ENCODE measurements at places on chromosomes 3 and 15.

GRCh38 chr3:102471001-102471400, 36.2 kb downstream of the ZPLD1 start:
- DNase-seq = peak; percentile 3

DNA sequence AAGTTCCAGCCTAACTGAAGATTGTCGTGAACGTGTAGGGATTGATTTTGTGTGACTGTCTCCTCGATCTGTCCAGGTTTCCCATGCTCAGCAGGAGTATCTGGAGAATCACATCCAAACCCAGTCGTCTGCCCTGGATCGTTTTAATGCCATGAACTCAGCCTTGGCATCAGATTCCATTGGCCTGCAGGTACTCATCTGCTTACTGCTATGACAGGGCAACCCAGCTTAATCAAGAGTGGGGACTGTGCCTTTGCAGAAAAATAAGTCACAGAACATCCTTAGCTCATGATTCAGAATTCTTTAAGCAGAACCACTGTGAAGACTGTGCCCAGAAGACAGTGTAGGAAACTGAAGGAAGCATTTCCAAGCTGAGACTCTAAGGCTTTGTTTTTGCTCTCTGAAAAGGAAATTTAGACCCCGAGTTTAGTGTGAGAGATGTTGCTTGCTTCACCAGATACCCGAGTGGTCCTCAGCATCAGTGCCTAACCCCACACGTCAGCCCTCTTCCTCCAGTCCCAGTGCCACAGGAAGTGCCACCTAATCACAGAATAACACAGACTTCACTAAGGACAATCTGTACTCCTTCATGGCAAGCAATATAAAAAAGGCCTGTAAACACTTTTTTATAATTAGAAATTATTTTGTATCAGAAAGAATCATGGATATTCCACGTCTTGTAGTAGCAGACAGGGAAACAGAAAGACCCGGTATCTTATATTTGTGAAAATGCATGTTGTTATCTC, 34.2 kb downstream of the MYZAP start:
- DNase-seq = no peak

GRCh38 chr3:108125550-108126071, 34.8 kb upstream of the CD47 start:
- no peak for DNase-seq

DNA sequence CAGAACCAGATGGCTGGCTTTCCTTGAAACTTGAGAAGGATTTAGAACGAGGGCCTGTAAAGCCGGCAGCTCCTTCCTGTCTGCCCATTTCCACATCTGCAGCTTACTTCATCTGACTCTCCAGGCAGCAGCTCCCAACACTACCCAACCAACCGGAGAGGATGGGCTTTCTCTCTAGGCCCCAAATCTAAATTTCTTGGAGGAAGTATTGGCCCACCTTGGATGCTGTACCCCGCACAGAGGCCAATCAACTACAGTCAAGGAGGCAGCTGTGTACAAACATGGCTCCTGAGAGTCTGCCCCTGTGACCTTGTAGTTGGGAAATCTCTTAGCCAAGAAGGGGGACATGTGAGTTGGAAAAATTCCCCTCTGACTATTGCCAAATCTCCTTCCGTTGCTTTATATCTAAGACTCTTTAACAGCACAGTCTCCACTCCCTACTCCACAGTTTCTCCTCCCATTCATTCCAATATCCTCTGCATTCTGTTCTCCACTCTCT, 8.0 kb upstream of the ACAP2 start:
- no peak for DNase-seq

DNA sequence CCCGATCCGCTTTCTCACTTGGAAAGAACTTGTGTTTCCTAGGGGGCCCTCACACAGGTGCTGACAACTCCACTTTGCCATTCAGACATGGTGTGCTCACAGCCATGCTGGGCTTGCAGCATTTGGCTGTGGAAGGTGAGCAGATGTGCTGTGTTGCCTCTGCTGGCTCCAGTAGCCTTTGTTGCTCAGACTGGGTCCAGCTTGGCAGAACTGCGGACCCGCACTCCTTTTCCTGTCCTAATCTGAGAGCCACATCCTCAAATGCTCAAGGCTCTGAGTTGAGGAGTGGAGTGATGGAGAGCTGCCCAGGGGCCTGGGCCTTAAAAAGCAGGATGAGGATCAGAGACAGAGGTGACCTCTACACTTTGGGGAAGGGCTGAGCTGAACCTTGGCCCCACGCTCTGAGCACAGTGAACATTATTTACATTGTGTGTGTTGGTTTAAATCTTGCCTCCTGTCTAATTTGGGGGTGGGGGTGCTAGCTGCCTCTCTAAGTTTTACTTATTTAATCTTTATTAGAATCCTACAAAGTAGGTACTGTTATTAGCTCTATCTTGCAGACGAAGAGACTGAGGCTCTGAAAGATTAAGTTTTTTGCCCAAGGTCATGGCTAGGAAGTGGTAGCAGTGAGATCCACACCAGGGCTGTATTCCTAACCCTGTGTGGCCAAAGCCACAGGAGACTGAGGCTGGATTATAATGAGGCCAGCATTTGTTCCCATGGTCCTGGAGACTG, 17.2 kb downstream of the ACOX2 start:
- no peak for DNase-seq

GRCh38 chr3:186185194-186185787, 76.4 kb upstream of the ETV5 start:
- no peak for DNase-seq

DNA sequence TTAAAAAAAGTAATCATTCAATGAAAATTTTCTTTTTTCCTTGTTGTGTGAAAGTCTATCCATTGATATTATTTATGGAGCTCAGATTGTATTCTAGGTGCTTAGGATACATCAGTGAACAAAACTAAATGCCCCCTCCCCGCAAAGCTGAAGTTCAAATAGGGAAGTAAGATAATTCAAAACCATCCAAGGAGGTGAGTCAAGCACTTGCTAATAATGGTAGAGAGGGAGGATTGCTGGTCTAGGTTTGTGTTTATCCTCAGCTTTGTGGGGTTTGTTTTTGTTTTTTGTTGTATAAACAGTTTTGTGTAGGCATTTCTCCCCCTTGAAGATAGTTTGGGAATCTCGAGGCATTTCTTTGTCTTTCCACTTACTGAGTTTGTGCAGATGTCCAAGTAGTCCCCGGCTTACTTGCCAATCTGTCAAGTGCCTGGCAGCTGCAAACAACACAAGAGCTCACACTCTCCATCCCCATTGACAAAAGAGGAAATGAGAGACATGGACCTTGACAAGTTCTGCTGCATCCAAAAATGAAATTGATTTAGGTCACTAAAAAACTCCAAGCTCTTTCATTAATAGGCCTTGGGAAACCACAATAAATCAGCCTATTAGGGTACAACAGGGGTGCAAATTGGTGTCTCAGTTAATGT, 575.8 kb upstream of the TBL1XR1 start:
- DNase-seq = no peak
